ENCODE measurements at places on chromosomes 7 and 10.

- DNase-seq: no peak
Measured at GRCh38 chr7:106199813-106200364, 84.9 kb downstream of the NAMPT start.

GRCh38 chr7:88115258-88115796 lies 104.5 kb downstream of the SRI start:
- no peak for DNase-seq

- no peak for DNase-seq
Measured at GRCh38 chr7:101630591-101630990, 1.5 kb upstream of the MYL10 start.

- no peak for DNase-seq
Measured at GRCh38 chr7:31648288-31648687, 38.7 kb upstream of the PPP1R17 start.

GRCh38 chr7:112271162-112271561 lies 64.7 kb downstream of the ZNF277 start:
- DNase-seq: no peak

GRCh38 chr10:127694580-127695193 lies 42.3 kb upstream of the FOXI2 start:
- DNase-seq: peak; percentile 26

DNA sequence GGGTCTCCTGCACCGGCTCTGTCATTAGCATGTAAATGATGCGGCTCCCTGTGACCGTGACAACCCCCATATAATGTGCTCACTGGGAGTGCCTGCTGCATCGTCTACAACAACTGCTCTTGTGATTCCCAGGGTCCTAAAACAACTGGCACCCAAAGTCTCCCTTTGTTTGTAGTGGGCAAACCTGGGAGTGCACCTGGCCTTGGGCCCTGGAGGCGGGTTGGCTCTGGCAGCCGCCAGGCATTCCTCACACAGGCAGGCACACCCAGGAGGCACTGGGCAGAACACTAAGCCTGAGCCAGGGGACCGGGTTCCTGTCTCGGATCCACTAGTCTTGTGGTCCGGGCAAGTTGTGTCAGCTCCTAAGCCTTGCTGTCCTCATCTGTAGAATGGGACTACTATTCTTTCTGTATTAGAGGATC lies 115.5 kb upstream of the GPR26 start:
- DNase-seq: no peak

DNA sequence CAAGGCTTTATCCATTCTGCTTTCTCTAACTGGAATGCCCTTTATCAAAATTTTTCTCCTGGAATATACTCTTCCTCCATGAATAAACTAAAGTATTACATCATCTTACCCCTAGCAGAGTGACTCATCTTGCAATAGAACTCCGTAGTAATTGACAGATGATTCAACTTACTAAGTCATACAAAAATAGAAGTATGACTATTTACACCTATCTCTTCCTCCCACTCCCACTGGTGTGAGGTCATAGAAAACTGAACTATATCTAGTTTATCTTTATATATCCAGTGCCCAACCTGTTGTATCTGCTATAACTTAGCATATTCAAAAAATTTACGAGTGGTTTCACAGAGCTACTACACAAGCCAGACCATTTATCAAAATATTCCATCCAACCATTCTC lies 26.1 kb downstream of the ABCB1 start:
- peak; percentile 17 for DNase-seq

GRCh38 chr10:27448921-27449320 lies 55.2 kb upstream of the RAB18 start:
- DNase-seq: no peak

DNA sequence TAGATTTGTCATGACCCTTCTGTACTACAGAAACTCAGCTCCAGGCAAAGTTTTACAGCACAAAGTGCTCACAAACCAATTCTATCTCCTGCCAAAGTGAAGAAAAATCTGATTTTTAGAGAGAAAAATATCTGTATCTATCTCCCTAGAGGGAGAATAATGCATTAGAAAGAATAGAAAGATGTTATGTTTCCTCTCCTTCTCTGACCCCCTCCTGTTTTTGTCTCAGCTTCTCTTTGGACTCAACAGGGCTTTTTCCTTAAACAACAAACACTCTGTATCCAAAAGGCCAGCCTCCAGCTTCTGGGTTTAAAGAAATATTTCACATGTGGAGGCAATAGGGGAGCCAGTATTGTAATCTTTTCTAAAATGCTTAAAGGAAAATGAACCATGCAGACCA lies 627.4 kb downstream of the REEP3 start:
- DNase-seq: no peak

DNA sequence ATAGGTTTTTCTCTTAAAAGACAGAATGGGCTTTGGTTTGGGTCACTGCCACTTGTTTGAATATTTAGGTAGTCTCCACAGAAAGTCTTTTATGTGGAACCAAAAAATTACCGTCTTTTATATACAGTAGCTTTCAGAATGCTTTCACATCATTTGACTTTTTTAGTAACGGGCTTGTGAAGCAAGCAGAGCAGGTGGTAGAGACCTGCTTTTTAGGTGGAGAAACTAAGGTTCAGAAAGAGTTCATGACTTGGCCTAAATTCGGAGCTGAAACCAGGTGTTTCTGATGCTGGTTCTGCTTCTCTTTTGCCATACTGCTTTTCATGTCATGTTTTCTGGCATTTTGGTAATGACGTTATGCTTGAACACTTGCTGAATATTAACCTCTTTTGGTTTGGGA lies 36.3 kb downstream of the GARS1 start:
- DNase-seq: no peak

DNA sequence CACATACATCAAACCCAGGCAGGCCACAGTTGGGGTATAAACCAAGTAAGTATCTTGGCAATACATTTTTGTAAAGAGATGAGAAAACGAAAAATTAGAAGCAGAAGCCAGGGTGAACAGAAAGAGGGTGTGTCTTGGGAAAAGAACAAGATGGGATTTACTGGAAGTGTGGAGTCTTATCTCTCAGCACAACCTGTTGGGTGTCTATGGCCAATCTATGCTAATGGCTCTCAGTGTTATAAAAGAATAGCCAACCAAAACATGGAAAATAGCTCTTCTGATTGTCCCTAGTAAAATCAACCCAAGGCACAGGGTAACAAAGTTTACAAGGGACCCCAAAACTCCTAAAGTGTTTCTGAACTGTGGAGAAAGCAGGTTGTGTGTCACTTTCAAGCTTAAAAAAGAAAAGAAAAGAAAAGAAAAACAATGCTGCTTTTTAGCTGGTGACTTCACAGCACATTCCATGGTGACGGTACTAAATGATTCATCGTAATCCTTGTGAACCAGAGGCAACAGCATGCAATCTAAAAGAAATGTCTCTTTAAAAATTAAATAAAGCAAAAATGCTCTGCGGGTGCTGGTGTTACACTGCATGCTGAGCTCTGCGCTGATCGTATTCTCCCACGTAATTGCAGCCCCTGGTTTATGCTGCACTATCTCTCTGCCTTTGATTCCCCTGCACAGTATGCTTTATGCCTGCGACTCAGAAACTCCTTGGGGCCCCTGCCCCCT lies 100.8 kb downstream of the C10orf90 start:
- DNase-seq: no peak

- no peak for DNase-seq
Measured at GRCh38 chr10:132336919-132337407, 5.0 kb downstream of the LRRC27 start.

GRCh38 chr7:95365151-95365550 lies 31.0 kb downstream of the PON3 start:
- DNase-seq: no peak

GRCh38 chr7:73454424-73454823 lies 20.8 kb downstream of the FZD9 start:
- no peak for DNase-seq

- DNase-seq: no peak
Measured at GRCh38 chr10:18144928-18145327, 4.7 kb downstream of the CACNB2 start.

DNA sequence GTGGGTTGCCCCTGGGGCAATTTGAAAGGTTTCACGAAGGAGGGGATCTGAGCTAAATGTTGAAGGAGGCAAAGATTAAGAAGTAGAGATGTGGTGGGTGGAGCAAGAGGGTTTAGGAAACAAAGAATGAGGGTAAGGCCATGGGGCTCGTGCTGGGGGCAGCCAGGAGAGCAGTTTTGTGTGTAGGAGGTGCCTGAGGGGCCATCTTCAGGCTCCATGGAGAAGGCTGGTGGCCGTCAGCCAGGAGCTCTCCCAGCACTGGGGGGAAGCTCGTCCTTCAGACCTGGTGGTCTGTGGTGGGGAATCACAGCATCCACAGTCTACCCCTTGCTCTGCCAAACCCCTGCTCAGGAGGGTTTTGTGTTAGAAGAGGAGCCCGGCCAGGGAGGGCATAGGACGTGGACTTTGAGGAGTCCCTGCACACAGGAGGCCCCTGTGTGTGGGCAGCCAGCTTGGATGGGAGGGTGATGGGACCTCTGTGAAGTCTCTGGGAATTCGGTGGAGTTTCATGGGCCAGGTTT lies 11.8 kb upstream of the CXCL12 start:
- DNase-seq: no peak

- no peak for DNase-seq
Measured at GRCh38 chr10:65518379-65518778, 1407.5 kb upstream of the LRRTM3 start.

GRCh38 chr7:104652434-104652833 lies 324.0 kb downstream of the LHFPL3 start:
- DNase-seq: no peak

- peak; percentile 17 for DNase-seq
Measured at GRCh38 chr7:91089382-91089963, 174.8 kb upstream of the FZD1 start.

GRCh38 chr7:3042861-3043489 lies 692 bp downstream of the CARD11 start:
- DNase-seq: peak; percentile 78

DNA sequence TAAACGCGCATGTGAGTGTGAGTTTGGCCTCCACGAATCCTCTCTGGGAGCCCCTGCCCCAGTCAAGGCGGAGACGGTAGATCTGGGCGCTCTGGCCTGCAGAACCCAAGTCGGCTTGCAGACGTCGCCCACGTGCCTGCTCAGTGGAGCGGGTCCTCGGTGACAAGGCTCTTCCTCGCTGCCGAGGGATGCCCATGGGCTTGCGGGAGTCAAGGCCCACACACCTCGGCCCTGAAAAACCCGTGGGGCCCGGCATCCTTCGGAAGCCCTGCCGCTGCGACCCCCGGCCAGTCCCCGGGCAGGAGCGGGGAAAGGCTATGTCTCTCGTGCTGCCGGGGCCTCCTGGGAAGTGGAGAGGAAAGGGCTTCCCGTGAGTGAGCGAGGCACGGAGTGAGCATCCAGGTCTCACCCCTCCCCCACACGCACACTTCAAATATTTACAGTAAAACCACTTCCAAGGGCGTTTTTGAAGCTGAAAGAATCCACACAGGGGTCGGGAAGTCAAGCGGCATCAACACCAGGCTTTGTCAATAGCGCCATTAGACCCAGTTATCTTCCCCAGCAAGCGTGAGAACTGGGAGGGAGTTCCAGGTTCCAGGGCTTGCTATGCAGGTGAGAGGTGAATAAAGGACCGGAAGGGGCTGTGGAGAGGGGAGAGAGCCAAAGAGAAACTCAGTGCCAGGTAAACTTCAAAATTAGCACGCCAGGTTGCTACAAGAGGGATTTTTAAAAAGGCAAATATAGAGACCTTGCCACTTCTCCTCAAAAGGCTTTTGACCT lies 1.1 kb upstream of the MNX1 start:
- DNase-seq: no peak

- DNase-seq: no peak
Measured at GRCh38 chr10:124602646-124603365, 141.2 kb downstream of the LHPP start.

DNA sequence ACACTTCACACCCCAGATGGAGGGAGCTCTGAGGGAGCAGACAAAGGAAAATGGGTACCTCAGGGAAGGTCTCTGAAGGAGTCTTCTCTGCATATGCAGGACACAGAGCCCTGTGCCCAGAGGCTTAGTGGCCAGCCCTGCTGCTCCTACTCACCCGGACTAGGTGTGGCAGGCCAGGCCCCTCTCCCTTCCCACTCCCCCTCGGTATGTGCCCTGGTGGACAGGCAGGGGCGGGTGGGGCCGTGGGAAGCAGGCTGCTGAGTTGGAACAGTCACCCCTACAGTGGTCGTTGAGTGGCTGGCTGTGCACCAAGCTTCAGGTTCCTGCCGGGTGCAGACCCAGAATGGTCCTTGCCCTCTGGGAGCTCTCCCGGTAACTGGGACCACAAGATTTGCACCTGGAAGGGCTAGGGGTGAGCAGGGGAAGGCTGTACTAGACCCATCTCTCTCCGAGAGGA lies 68.6 kb downstream of the ZMIZ1 start:
- DNase-seq: no peak

All from GM13977 (cell line).